ENCODE measurements at places on chromosomes 3 and 15.

GRCh38 chr15:67383899-67384298 is 129.3 kb downstream of the IQCH start:
- no peak for DNase-seq

GRCh38 chr3:9399746-9400145 is 2.3 kb downstream of the SETD5 start:
- DNase-seq: peak; percentile 55

GRCh38 chr3:81463781-81464180 is 297.7 kb downstream of the GBE1 start:
- DNase-seq: no peak

DNA sequence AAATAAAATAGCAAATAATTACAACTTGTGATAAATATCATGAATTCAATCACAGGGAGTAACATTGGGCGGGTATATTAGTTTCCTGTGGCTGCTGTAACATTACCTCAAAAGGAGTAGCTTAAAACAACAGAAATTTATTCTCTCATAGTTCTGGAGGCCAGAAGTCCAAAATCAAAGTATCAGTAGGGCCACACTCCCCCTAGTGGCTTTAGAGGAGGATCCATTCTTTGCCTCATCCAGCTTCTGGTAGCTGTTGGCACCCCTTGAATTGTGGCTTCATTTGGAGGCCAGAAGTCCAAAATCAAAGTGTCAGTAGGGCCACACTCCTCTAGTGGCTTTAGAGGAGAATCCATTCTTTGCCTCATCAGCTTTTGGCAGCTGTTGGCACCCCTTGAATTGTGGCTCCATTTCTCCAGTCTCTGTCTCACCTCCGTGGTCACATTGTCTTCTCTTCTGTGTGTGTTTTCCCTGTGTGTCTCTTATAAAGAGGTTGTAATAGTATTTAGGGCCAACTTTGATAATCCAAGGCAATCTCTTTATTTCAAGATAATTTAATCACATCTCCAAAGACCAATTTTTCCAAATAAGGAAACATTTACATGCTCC is 3.1 kb upstream of the CFAP20DC start:
- DNase-seq: no peak

- DNase-seq: no peak
Observed at GRCh38 chr15:31467361-31467760, 140.7 kb downstream of the KLF13 start.

- DNase-seq: peak; percentile 25
Observed at GRCh38 chr3:123723522-123724168, 138.8 kb upstream of the HACD2 start.

All from NCI-H748 treated with DMSO at 0.1 percent for 48 hours (cell line).